ENCODE measurements at places on chromosomes 6 and 20.

GRCh38 chr20:48620154-48620506, 207.7 kb downstream of the PREX1 start:
- no peak for DNase-seq

DNA sequence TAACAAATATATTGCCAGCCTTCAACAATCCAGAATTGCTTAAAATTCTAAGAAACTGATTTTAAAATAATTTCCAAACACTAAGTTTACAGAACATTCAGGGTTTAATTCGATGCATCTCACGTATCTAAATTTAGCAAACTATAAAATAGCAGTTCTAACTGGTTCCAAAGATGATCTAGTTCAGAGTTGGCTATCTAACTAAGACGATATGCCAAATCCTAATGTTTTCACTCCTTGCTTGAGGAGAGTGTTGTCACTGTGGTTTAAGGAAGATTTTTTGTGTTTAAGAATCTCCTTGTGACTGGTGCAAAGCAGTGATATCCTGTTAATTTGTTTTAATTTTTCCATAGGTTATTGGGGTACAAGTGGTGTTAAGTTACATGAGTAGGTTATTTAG, 311.5 kb upstream of the ID4 start:
- DNase-seq, result no peak

DNA sequence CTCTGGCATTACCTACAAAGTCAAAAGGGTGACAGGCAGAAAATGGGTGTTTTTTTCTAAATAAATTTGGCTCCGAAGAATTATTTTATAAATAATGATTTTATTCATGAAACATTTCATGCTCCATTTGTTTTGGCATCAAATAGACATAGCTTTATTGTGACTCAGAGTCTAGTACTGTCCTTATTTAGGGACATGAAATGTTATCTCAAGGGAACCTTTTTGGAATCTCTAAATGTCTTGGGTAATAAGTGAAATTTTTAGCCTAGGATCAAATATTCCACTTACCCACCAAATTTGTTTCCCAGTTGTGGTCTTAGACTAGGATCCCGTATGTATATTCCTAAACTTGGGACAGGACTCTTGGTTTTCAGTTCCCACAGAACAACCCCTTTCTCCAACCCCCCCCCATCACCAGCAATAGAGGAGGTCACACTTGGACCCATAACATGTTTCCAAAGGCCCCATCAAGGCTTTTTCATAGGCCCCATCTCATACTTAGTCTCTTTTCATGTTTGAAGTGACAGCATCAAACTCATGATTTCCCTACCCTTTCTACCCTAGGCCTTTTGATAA, 81.8 kb downstream of the JAG1 start:
- peak; percentile 54 for DNase-seq

- DNase-seq, result no peak
Measured at GRCh38 chr6:46983007-46983411, 59.1 kb downstream of the ADGRF1 start.

Measured in myocyte (in vitro differentiated cells).